ENCODE measurements at places on chromosomes 12 and 14.

DNA sequence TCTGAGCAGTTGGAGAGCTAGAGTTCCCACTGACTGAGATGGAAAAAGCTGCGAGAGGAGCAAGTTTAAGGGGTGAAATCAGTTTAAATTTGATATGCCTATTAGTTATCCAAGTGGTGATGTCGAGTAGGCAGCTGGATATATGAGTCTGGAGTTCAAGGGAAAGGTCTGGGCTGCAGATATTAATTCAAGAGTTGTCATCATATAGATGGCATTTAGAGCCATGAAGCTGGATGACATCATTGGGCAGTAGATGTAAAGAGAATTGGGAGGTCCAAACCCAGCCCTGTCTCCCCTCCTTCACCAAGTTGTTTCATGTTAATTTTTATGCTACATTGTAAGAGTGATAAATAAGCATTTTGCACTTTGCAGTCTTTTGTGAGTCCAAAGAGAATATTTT, 898.1 kb downstream of the GALC start:
- DNase-seq: no peak

DNA sequence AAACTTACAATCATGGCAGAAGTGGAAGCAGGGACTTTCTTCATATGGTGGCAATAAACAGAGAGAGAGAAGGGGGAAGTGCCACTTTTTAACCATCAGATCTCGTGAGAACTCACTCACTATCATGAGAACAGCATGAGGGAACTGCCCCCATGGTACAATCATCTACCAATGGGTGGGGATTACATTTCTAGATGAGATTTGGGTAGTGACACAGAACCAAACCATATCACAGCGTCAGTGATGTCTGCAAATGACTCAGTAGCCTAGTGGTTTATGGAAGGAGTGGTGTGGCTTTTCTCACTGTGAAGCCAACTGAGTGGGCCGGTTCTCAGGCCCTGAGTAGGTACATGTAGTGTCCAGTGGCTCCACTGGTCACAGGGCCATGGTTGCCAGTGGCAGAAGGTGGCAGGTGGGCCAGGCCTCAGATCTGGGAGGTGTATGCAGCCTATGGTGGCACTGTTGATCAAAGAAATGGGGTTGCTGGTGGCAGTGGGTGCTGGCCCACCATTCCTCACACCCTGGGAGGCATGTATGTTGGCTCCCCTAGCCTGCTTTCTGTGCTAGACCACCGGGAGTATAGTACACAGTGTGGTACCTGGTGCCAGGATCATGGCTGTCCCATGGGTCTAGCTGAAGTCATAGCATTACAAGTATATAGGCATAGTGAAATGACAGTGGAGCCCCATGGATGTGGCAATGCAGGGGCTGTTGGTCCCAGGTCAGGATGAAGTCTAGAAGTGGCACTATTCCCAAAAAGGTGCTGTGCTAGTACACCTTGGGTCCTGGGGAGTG, 191.9 kb downstream of the NUBPL start:
- DNase-seq: no peak

- DNase-seq: peak; percentile 33
Observed at GRCh38 chr14:50599700-50600444, 39.9 kb downstream of the ATL1 start.

DNA sequence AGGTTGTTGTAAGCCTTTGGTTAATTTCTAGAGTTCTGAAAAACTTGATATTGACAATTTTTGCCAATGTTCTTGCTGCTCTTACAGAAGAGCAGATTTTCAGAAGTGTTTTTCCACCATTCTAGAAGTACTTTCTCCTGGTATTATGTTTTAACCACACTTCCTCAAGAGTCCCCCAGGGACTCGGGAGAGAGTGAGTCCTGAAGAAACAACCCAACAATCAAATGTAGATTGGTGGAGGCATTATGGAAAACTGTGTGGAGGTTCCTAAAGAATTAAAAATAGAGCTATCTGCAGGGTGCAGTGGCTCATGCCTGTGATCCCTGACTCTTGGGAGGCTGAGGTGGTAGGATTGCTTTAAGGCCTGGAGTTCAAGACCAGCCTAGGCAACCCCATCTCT, 26.7 kb downstream of the OR10P1 start:
- no peak for DNase-seq

GRCh38 chr12:23895792-23896218, 53.7 kb downstream of the SOX5 start:
- DNase-seq: no peak

Data from HS-5 (cell line).